ENCODE measurements at places on chromosomes 7 and 10.

GRCh38 chr7:92177362-92177761 lies 1.6 kb downstream of the LRRD1 start:
- DNase-seq: no peak

DNA sequence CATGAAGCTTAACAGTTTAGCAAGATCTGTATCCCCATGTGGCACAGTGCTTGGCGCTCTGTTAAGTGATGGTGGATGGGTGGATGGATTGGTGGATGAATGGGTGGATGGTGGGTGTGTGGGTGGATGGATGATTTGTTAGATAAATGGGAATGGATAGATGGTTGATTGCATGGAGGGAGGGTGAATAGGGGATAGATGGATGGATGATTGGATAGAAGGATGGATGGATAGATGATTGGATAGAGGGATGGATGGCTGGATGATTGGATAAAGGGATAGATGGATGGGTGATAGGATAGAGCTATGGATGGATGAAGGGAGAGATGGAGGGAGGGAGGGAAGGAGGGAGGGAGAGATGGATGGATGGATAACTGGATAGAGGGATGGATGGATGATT lies 229.7 kb downstream of the CUX1 start:
- no peak for DNase-seq

- DNase-seq: no peak
These were observed 21.1 kb upstream of the ARMC3 start for GRCh38 chr10:22906767-22907166.

DNA sequence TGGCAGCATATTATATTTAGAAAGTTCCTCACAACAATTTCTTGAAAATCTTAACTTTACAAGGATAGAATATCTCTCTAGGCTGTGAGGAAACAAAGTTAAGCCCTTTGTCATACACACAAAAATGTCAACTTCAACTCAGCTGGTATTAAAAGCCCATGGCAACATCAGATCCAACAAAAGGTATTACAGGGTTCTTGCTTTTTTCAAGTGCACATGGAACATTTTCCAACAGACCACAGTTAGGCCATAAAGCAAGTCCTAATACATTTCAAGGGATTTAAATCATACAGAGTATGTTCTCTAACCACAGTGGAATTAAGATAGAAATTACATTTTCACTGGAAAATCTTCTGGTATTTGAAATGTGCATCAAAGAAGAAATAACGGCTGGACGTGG lies 71.9 kb upstream of the OIT3 start:
- no peak for DNase-seq

- no peak for DNase-seq
These were observed 271.7 kb downstream of the TCF7L2 start for GRCh38 chr10:113221756-113222168.

DNA sequence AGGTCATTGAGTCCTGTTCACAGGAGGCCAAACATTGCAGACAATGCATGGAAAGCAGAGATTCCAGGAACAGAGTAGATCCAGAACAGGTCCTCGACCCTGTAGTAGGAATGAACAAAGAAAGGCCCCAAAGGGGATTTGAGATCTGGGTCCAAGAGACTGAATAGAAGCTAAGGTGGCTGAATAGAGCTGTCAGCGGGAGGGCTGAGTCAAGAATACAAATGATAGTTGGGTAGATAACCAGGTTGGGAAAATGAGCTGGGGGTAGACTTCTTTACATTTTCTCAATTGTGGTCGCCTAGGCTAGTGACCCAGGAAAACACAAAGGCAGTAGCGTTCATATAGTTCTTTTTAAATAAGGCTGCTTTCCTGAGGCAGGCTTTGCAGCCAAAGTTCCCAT lies 103.4 kb upstream of the ELMO1 start:
- DNase-seq: no peak
